Right renal cortex interstitium (tissue), 3 donors: ENCODE measurements at places on chromosomes 4 and X. TPM values are rescaled to one million over a fixed set of nuclear protein-coding genes. Genes with fewer than 3 reads are reported as not detected.

- DNase-seq: no peak
These were observed 859.5 kb downstream of the STIM2 start for GRCh38 chr4:27720010-27720766.

DNA sequence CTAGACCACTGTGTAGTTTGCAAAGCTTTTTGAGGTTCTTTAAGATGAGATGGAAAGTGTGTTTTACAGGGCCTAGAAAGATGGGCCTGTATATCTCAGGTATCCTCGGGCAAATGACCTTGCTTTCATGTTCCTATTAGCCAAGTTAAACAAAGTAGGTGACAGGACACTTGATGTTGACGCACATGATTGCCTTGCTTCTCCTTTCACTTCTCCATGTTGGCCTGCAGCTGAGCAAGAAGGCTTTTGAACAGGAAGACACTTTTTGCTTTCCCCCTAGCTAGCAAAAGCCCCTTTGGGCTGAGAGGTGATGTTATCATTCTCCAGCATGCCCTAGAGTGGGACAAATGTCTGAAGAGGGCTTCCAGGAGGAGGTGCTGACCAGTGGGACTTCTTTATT, 202.1 kb downstream of the GPC3 start:
- no peak for DNase-seq

- no peak for DNase-seq
These were observed 255.3 kb downstream of the RAPGEF2 start for GRCh38 chr4:159358226-159358625.

- DNase-seq: no peak
These were observed 227.6 kb downstream of the NR3C2 start for GRCh38 chr4:148214529-148215166.

IQCM gene
- not detected for polyA plus RNA-seq

DNA sequence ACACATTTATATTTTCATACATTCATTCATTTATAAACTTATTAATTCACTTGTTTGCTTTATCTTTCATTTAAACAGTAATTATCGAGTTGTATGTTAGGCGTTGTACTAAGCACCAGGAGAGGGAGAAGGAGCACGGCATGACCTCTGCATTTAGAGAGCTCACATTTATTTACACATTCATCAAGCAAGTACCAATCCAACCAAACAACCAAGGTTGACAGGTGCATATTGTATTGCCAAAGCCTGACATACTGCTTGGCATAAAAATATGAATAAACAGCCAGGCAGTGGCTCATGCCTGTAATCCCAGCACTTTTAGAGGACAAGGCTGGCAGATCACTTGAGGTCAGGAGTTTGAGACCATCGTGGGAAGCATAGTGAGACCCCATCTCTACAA, 37.0 kb upstream of the CLNK start:
- DNase-seq: no peak
